Islet precursor cell (in vitro differentiated cells): ENCODE measurements at places on chromosomes 12 and 14.

DNA sequence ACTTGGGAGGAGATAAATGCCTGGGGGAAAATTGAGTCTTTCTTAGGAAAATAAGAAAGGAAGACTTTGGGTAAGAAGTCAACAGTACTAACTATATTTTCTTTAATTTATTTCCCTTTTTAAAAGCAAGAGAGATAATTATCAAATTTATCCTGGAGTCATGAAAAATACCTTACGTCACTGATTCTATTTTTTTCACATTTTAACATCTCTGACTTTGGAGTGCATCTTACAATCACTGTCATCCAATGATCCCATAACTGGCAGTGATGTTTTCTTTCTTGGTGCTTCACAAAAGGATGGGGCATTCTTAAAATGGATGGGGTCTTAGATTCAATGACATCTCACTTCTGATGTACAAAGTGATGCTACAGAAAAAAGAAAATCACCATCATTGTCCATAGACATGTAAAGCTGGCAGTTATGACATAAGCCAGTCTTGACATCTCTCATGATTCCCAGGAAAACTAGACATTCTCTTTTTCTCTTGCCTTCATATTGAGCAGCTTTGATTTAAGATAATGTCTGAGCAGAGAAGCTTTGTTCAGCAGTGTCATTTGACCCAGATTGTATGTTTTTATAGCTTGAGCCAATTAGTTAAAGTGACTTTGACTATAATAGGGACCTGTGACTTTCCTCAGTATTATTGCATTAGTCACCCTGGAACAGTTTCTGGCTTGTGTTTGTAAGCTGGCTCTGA, 236.2 kb downstream of the EGLN3 start:
- DNase-seq, result no peak

DNA sequence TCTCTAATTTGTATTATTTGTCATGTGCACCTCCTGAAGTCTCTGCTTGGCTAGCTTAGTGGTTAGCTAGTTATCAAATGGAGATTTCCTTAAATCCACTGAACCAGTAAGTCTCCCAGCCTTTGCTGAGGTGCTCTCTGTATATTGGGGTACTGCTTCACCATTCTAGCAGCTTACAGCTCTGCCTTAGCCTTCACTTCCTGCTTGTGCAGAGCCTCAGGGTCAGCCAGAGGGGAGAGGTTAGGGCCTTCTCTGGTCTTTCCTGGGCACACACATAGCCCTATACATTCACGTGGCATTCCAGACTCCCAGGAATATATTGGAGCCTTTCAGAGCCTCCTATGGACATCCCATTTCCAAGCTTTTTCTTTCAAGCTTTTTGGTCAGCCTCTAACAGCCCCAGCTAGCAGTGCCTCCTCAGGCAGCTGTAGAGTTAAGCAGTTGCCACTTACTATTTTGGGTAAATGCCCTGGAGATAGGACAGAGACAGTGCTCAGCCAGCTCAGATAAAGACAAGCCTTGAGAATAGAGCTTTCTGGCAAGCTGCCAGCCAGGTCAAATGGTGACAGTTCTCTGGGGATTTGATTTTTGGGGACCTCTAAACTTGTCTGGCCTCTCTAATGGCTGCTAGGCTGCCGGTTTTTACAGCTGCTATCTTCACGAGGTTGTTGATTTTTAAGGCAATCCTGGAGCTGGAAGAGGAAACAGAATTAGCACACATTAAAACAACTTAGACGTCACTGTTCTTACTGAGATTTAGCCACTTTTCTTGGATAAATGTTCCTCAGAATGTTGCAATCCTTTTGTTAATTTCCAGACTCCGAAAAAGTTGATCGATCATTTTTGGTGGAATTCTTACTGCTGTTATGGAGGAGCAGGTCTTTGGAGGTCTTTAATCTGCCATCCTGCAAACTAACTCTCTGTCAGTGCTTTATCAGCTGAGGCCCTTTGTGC, 32.9 kb downstream of the FBXW8 start:
- DNase-seq, result peak; percentile 37

- no peak for DNase-seq
Observed at GRCh38 chr12:108995370-108995992, 25.4 kb downstream of the SVOP start.

DNA sequence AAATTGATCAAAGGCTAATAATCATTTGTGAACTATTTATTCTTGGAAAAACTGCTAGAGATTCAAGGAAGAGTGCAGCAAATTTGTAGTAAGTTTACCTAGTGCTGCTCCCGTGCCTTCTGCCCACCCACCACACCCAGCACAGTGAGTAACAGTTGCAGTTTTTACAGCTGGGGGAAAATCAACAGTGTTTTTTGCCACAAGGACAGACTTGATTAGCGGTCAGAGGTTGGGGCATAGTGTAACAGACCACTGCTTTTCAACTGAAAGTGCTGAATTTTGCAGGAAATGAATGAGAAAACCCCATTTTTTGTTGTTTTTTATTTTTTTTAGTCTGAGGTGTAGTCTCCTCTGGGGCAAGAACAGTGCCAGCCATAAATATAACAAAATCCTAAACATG, 7.5 kb upstream of the KLRK1 start:
- DNase-seq, result no peak

DNA sequence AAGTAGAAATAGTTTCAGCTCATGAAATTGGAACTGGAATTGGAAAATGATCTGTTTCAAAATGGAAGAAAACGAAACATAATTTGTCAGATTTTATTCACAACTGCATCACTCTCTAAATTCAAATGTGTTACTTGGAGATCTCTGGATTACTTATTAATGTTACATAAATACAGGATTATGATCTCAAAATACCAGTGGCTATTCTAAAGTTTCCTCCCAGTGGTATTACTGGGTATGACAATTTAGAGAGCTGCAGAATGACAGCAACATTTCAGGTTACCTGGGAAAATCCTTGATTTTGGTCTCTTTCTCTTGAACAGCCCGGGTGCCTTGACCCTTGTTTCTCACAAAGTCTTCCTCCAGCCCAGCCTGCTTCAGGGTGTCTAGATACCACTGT, 14.2 kb downstream of the FAM161B start:
- peak; percentile 14 for DNase-seq

GRCh38 chr12:109888179-109889020, 8.1 kb upstream of the GLTP start:
- peak; percentile 43 for DNase-seq

- peak; percentile 89 for DNase-seq
Observed at GRCh38 chr12:113424915-113425823, 3.0 kb downstream of the SDSL start.

- DNase-seq, result no peak
Observed at GRCh38 chr14:87967496-87967895, 25.5 kb downstream of the GALC start.

- DNase-seq, result no peak
Observed at GRCh38 chr12:31353750-31354708, 28.1 kb upstream of the SINHCAF start.

DNA sequence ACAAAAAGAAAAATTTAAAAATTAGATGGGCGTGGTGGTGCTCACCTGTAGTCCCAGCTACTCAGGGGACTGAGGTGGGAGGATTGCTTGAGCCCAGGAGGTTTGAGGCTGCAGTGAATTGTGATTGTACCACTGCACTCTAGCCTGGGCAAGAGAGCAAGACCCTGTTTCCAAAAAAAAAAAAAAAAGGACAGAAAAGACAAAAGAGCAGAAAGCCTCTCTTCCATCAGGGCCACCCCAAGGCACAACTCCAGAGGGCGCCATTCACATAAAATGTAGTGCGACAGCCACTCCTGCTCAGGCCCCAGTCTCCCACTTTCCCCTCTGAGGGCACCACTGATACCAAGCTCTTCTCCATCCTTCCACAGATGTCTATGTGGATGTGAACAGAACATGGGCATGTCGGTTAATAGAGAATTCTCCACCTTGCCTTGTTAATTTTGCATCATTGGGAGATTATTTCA, 41.8 kb downstream of the DGLUCY start:
- no peak for DNase-seq

- peak; percentile 67 for DNase-seq
Observed at GRCh38 chr12:96989916-96990315, 82.9 kb downstream of the NEDD1 start.

GRCh38 chr14:34732802-34733201, 18.4 kb upstream of the CFL2 start:
- no peak for DNase-seq

DNA sequence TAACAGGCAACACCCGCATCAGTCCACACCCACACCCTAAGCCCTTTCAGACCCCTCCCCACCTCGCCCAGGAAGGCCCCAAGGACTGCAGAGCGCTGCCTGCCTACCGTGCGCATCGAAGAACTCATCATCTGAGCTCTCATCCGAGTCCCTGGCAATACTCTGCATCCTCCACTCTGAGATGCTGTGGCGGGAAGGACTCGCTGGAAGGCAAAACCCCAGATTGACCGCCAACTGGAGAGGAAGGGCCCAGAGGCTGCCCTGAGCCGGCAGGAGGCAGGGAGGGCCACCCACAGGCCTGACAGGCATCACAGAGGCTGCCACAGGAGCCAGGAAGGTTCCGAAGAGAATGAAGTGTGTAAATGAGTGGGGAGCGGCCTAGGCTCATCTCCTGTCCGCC, 23.8 kb downstream of the ARL6IP4 start:
- no peak for DNase-seq

DNA sequence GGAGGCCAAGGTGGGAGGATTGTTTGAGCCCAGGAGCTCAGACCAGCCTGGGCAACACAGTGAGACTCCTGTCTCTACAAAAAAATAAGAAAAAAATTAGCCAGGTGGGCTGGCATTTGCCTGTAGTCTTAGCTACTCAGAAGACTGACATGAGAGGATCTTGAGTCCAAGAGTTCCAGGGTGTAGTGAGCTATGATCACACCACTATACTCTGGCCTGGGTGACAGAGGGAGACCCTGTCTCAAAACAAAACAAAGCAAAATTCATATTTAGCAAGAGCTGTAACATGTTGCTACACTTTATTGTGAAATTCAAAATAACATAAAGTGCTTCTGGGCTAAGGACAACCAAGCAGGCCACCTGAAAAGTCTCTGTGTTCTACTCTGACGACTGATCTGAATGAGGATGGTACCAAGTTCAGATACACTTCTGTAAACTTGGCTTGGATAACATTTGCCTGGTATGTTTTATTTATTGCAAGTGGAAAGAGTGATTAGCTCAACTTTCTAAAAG, 11.6 kb upstream of the STRN3 start:
- DNase-seq, result no peak

GRCh38 chr14:86203843-86204242, 673.9 kb downstream of the FLRT2 start:
- DNase-seq, result no peak

- no peak for DNase-seq
Observed at GRCh38 chr12:88001327-88001726, 27.9 kb downstream of the C12orf50 start.

DNA sequence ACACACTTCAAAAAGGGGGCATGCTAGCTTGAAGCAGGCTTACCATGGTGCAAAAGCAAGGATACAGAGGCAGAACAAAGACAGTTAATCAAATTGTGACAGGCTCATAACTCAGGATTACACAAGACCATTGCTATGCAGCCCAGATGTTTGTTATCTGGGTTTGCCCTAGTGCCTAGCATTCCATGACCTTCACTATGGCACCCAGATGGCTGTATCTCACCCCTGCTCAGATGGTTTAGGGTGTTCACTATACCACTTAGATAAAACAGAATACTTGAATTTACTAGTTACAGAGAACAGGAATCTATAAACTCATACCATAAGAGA, 56.2 kb downstream of the SDR9C7 start:
- DNase-seq, result no peak

GRCh38 chr12:91577586-91578539, 395.2 kb upstream of the DCN start:
- no peak for DNase-seq

- DNase-seq, result no peak
Observed at GRCh38 chr14:71290301-71290700, 383.0 kb downstream of the PCNX1 start.

DNA sequence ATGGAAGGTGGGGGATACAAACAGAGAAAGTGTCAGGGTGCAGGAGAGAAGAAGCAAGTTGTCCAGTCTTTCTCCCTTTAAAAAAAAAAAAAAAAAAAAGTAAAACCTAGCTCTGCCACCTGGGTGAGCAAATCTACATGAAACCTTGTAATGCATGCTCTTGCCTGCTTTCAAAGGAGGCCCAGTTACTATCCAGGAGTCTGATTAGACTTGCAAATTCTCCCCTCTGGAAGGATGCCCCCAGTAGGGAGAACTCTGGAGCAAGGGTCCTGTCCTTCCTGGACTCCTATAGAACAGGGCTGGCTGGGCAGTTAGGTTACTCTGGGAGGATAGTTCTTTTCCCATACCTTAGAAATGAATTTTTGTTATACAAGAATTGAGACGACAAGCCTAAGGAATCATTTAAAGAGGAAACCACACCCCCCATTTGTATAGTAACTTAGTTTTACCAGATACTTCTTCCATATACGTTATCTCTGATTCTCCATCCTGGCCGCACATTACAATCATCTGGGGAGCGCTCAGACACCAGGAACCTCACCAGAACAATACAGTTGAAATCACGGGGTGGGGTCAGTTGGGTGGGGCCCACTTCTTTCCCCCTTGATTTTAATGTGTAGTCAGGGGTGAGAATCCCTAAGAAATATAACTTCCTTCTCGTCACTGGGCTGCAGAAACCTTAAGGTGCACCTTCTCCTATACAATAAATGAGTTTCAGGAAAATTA, 30.5 kb downstream of the RAB35 start:
- DNase-seq, result no peak

- no peak for DNase-seq
Observed at GRCh38 chr14:36579573-36580140, 2.8 kb downstream of the NKX2-8 start.

DNA sequence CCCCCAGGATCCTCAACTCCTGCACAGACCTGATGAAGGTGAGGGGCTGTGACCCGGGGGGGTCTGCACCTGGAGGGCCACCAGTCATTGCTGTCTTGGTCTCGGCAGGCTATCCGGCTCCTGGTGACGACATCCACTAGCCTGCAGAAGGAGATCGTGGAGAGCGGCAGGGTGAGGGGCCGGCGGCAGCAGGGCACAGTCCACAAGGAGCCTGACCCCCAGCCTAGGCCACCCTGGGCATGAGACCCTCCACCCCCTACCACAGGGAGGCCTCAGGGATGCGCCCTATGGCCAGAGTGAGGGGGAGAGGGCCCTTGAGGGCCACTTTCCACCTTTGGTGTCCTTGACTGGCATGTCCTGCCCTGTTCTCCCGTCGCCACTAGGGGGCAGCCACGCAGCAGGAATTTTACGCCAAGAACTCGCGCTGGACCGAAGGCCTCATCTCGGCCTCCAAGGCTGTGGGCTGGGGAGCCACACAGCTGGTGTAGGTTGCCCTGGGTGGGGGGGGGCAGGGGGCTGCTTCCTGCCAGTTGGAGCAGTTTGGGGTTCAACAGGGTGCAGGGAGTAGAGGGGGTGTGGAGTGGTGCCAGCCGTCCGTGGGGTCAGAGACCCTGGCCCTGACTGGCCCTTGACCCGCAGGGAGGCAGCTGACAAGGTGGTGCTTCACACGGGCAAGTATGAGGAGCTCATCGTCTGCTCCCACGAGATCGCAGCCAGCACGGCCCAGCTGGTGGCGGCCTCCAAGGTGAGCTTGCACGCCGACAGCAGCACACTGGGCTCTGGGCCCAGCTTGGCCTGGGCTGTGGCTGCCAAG, 25.0 kb downstream of the HIP1R start:
- peak; percentile 94 for DNase-seq

- peak; percentile 29 for DNase-seq
Observed at GRCh38 chr14:104392001-104392395, 187.6 kb upstream of the C14orf180 start.

GRCh38 chr12:78864870-78865463, 393 bp downstream of the SYT1 start:
- DNase-seq, result no peak
